ENCODE measurements at places on chromosomes 7 and 10.

- no peak for DNase-seq
Measured at GRCh38 chr7:126656165-126656564, 596.6 kb downstream of the GRM8 start.

GRCh38 chr7:107854989-107855388 is 36.0 kb upstream of the DLD start:
- DNase-seq, result no peak

DNA sequence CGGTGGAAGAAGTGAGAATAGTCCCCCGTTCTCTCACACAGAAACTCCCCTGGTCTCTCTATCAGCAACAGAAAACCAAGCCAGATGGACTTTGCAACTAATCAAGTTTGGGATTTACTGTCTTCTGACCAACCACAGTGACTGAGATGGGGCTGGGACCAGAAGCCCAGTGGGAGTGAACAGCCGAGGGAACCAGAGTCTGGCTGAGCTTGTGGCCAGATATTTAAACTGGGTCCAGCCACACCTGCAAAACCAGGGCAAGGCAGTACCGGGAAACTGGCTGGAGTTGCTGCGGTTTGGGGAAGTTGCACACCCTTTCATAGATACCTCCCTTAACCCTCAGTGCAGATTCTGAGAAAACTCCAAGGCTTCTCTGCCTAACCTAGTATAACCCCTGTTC is 6.0 kb downstream of the GSTK1 start:
- no peak for DNase-seq

DNA sequence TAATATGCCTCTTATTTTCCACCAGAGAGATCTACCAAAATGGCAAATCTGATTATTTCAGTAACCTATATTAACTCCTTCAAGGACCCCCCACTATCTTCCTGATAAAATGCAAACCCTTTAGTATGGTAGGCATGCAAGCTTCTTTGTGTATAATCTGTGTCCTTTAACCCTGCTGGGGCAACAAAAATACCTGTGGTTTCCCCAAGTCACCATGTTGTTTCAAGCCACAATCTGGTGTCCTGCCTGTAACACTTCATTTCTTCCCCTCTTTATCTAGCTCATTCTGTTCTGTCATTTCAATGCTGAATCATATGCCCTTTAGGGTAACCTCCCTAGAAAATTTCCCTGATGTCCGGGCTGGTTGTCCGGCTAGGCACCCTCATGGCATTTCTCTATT is 5.3 kb downstream of the CALCR start:
- no peak for DNase-seq

DNA sequence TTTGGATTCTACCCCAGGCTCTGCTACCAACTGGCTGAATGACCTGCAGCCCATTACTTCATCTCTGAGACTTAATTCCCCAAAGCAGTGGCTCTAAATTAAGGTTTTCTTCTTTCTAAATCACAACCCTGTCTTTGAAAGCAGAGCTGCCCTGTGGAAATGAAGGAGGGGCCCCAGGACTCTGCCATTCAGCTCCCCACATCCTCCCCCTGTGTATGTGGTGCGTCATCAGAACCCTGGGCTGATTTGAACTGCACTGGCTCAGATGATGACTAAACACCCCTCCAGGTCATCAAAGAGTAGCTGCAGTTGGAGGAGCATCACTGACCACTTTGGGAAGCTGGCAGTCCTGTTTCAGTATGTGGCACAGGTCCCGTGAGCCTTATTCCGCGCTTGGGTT is 46.6 kb downstream of the BPGM start:
- DNase-seq, result no peak

DNA sequence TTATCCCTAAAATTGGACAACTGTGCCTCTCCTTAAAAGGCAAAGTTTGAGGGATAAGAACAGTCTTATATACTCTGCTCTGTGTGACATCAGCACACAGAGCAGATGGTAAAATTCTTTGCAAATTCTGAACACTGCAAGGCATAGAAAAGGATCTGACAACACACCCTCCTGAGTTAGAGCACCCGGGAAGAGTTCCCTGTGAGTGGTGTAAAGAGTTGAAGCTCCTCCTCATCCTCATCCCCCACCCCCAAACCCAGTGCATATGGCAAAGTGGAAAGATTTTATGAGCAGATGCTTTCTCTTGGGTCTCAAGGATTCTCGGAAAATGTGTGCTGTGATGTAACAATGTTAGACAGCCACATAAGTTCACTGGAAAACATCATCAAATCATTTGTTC is 40.0 kb upstream of the DGKI start:
- no peak for DNase-seq

- DNase-seq, result no peak
Measured at GRCh38 chr7:24432677-24433076, 140.6 kb upstream of the PALS2 start.

GRCh38 chr7:127949769-127950222 is 81.4 kb downstream of the LRRC4 start:
- DNase-seq, result no peak

- DNase-seq, result no peak
Measured at GRCh38 chr7:223118-223800, 30.9 kb downstream of the FAM20C start.

DNA sequence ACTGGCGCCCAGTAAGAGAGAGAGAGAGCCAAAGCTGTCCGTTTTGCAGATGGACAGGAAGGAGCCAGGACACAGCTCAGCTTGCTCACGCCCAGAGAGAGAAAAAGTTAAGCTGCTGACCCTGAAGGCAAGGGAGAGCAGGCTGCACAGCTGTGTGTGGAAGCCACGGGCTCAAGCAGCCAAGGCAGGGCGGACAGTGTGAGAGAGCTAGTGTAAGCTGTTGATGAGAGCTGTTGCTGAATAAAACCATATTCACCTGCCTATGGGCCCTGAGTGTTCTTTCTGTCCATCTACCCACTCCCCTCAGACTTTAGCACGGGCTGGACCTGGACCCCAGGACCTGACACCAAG is 5.4 kb downstream of the INMT start:
- no peak for DNase-seq

DNA sequence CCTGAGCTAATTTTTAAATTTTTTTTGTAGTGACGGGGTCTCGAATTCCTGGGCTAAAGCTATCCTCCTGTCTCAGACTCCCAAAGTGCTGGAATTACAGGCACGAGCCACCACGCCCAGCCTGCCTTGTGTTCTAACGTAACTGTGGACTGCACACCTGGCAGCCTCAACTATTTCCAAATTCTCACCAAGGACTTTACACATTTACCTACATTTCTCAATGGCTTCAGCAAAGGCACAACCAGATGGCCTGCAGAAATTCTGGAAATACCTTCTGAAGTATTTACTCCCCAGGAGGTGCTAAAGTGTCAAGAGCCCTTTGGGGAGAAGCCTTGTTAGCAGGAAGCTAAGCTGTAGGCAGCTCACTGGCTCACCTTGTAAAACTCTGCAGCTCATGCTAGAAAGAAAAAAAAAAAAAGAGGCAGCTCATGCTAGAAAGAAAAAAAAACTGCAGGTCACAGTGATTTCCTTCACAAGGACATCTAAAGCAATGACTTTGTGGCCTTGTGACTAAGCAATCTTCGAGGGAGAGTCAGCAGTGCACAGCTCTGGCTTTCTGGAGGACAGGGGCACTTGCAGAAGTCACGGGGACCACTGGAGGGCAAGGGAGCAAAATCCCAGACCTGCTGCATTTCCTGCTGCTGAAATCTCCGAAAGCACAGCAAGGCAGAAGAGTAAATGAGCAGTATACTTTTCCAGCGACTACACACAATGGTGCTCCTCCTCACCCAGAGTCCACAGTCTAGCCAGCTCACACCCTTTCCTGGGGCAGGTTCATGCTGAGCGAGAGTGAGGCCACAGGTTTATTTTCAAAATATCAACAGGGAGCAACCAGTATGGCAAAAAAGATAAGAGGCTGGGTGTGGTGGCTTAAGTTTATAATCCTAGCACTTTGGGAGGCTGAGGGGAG is 40.4 kb downstream of the BAIAP2L1 start:
- DNase-seq, result peak; percentile 37

GRCh38 chr7:29149036-29149435 is 2.7 kb upstream of the CPVL start:
- no peak for DNase-seq

DNA sequence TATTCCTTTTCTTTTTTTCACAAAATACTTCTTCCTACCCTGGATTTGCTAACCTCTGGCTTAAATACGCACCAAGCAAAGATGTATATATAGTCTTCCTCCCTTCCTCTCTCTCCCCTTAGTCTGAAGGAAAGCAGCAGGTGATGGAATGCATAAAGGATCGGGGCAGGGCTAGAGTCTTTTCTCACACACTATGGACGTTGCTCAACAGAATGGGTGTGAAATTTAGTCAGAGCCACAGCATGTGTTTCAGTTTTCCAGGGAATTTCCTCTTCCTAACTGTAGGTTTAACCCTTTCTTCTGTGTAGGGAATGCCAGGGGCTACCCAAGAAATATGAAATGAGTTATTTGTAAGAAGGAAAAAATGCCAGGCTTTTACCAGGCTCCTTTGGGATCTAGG is 71.4 kb upstream of the NFKB2 start:
- DNase-seq, result no peak

GRCh38 chr7:110977127-110977737 is 113.7 kb upstream of the LRRN3 start:
- DNase-seq, result no peak

DNA sequence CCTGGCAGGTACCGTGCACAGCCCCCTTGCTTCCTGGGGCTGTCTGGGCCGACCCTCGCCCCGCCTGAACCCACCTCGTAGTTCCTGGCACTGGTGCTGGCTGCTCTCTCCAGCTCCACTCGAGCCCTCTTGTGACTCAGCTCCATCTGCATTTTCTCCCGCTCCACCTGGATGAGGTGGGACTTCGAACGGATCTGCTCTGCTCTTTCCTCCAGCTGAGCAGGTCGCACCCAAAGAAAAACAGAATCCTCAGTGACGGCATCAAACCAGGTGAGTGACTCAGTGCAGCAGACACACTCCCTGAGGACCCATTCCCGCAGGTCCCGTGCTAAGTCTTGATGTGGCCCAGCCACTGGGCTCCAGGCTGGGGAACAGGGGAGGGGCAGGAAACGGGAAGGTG is 7.4 kb downstream of the MAD1L1 start:
- DNase-seq, result no peak

DNA sequence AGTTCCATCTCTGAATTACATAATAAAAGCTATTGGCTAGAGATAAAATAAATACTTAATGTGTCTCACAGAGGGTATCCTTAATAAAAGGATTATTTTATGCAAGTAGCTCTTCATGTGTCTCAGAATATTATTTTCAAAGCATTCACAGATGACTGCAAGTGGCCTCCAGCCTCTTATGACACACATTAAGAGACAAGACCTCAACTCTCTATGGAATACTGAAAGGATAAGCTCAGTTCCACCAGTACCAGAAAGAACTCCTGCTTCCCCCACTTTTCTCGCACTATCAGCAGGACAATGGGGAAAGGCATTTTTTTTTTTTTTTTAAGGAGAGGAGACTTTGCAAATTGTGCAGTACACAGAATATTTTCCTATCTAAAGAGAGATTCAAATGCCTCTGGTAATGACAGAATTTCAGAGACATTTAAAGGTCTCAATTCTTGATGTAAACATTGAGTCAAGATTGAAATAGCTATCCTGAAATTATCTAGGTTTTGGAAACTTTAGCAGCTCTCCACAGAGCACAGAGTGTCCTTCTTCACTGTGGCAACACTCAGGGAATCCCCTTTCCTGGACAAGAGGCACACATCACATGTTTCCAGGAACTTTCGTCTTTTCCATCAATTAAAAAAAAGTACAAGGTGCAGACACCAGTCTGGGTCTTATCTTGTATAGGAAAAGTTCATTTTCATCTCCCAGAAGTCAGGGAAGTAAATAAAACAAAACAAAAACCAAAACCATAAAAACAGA is 122.0 kb upstream of the ANK3 start:
- DNase-seq, result no peak

GRCh38 chr7:92735707-92736106 is 100.7 kb downstream of the CDK6 start:
- DNase-seq, result no peak

DNA sequence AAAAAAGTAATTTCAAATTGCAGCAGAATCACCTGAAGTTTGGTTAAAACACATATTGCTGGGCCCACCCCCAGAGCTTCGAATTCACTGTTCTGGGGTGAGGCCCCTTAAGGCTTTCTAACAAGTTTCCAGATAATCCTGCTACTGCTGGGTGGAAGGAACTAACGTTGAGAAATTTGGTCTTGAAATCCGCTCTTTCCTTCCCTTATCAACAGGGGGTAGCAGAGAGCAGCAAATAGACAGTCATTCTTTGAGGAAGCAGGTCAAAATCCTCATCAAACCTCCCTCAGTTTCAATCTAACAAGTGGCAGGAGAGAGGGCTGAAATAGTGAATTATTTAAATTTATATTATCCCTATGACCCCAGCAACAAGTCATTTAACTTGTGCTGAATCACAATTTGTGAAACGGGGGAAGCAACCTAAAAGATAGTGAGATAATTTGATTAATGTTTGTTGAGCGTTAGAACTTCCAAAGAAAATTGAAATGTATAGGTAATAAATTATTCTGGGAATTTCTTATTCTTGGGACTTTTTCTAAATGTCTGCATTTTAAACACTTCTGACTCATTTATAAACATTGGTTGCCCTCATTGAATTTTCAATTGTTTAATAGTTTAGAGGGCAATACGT is 21.7 kb upstream of the MALSU1 start:
- DNase-seq, result peak; percentile 64

- no peak for DNase-seq
Measured at GRCh38 chr10:69549959-69550358, 23.3 kb downstream of the NEUROG3 start.

DNA sequence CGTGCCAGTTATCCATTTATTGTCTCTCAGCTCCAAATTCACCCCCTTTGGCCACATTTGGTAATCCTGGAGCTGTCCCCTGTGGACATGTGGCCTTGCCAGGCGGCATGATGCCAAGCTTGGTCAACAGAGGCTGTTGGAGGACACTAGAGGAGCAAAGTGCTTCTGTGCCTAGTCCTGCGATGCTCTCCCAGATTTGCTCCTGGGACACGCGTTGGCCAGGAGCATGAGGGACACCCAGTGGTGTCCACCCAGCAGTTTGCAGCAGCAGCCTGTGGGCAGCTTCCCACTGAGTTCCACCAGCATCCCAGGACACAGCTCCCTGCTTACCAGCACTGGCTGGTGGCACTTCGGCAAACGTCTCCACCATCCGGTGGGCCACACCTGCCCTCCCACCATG is 55.5 kb upstream of the STEAP1B start:
- DNase-seq, result no peak

GRCh38 chr10:14654821-14655382 is 119.8 kb downstream of the FAM107B start:
- no peak for DNase-seq

DNA sequence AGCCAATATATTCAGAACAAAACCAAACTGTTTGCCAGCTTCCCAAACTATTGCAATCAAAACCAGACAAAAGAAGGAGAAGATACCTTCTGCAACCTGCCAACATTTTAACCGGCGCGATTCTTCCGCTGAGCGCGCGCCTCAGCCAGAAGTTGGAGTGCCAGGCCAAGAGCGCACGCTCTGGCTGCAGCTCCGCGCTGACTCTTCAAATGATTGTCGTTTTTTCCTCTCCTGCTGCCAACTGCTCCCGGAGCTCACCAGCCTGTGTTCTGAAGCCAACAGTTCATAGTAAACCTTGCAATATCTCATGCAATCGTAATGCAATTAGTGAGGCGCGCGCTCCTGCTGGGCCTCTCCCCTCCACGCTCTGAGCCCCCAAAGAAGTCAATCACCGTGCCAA is 259.7 kb upstream of the MGMT start:
- no peak for DNase-seq

- no peak for DNase-seq
Measured at GRCh38 chr10:128028508-128029289, 97.5 kb downstream of the MKI67 start.

- DNase-seq, result peak; percentile 37
Measured at GRCh38 chr7:23468526-23469149, 1.7 kb downstream of the IGF2BP3 start.

- DNase-seq, result no peak
Measured at GRCh38 chr7:741850-742249, 14.8 kb upstream of the PRKAR1B start.
